Kidney (tissue), 22 donors: ENCODE measurements at places on chromosomes 3 and 15.

DNA sequence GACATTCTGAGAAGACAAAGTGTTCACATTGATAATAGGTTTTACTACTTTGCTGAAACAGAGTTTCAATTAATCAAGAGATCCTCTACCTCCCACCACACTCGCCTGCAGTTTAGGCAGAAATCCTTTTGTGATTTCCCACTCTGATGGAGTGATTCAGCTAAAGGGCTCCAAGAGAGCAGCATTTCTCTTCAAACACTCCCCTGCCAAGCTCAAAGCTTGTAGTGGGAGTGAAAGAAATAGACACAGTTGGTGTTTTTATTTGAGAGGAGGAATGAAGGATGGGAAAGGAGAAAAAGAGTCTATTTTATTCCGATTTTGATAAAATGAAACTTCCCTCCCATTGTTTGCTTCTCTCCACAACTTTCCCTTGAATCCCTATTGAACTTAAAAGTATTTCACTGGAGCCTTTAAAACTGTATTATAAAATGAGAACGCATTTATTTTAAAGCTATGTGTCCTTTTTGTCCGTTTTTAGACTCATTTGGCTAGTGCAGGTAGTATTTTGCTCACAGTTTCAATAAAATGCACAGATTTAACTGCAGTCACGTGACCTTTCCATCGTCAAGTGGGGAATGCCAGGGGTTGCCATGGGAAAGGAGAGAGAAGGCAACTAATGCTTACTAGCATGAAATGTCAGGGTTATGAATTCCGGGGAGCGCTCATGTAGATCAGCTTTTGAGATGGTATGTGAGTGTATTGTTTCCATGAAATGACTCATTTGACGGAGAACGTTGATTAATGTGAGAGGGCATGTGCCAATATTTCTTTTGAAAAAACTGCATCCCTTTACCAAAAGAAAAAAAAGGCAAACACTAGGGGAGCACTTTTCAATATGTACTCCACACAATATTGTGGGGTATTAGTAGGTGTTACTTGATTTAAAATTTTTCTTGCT, 7.7 kb upstream of the OSBPL11 start:
- DNase-seq = no peak

DNA sequence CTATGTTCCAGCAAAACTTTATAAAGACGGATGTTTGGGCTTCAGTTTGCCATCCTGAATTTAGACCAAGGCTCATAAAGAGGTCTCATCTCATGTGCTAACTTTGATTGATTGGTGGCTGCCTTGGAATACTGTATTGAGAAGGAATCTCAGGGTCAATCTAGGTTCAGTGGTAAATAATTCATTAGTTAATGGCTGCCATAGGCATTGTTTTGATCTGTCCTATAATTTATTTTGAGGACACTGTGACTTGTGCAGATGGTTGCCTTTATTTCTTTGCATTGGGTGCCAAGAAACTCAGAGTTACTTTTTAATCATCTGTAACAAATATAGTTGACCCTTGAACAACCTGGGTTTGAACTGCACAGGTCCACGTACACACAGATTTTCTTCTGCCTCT, 159.8 kb downstream of the B3GALNT1 start:
- DNase-seq = no peak

DNA sequence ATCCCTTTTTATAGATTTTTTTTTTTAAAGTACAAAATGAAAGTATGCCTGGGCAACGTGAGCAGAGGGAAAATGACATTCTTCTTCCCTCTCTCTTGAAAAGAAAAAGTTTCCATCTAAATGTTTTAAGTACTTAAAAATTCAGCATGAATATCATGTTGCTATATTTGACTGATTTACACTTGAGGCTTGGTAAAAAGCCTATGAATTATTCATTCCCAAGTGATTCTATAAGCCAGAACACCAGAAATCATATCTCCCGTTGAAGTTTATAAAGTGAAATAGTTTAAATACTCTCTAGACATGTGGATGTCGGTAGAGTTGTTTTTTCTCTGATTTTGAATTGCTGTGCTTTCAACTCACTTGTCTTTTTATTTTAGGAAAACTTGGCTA, 276.2 kb upstream of the RARB start:
- no peak for DNase-seq

GRCh38 chr3:173599673-173600072, 202.1 kb downstream of the NLGN1 start:
- DNase-seq = no peak

DNA sequence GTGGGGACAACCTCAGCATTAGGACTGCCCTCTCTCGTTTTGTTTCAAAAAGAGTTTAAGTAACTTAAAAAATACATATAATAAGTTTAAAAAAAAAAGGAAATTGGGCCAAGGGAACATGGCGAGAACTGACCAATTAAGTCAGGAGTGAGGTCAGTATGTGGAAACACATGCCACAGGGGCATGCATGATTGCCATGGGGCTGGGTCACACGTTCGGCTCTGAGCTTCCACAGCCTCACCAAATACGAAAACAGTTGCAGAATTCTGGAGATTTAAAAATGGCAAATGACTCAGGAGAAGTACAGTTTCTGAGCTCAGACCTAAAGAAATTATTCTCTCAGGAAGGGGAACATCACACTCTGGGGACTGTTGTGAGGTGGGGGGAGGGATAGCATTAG, 24.1 kb downstream of the PDE8A start:
- DNase-seq = no peak

- no peak for DNase-seq
Measured at GRCh38 chr3:137709011-137709601, 55.0 kb upstream of the SOX14 start.

DNA sequence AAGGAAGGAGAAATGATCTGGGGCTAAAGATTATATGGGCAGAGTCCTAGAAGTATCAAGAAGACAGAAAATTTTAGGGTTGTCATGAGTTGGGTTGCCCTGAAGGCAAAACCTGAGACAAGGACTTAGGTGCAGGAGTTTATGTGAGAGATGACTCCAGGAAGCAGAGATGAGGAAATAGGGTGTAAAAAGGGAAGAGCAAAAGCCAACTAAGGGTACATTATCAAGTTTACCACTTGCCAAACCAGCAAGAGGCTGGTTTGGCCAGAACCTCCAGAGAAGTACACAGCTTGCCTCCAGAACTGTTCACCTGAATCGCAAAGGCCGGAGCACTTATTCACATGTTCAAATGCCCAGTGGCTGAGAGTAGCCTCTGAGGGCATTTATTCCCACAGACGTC, 116.7 kb downstream of the FHIT start:
- DNase-seq = no peak

DNA sequence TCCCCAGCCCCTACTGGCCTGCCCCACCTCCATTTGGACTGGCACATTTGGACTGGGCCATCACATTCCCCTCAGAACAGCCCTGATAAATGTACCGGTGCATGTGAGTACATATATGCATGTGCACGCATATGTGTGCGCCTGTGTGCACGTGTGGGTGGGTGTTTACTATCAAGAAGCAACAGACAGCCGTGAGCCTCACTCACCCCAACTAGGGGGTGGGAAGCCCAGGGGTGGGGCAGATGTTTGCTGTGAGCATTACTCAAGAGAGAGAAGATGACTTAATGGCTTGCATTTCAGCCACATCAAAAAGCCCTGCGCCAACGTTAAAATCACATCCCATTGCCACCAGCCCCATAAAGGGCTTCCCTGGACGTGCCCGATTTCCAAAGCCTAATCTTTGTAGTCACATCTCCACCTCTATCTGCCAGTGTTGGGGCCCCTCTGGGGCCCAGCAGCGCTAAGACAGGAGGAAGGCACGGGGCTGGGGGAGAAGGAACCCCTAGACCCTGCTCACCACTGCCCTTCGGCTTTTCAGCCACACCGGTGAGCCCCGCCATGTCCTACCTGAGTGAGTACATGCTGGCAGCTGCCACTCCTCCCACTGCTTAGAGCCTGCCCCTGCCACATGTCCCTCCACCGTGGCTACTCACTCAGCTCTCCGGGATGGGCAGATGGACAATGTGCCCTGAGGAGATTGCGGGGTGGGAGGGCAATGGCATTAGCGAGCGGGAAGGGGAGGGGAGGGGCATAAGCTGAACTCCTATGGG, 10.9 kb downstream of the ITIH3 start:
- no peak for DNase-seq

DNA sequence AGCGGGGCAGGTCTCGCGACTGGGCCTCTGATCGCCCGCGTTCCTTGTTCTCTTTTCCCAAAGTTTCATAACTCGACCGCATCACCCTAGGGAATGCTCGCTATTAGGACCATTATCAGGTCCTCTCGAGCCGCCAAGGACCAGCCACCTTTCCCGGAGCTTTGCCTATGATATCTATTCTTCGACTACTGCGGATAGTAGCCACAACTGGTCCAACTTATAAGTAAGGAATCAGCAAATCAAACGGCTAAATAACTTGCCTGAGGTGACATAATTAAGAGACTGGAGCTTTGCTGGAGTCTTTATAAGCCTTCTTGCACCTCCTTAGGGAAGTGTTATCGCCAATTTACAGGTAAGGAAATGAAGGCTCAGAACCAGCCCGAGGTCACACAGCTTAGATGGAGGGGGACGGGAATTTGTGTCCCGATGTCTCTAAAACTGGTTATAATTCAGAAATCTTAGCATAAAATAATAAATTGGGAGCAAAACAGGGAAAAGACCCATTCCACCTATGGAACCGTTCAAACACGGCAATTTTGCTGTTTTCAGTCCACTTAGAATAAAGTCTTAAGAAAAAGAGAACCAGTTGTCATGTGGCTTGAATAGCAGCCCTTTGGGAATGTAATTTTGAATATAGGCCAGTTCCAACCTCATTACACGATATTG, 479 bp upstream of the PLD1 start:
- no peak for DNase-seq

DNA sequence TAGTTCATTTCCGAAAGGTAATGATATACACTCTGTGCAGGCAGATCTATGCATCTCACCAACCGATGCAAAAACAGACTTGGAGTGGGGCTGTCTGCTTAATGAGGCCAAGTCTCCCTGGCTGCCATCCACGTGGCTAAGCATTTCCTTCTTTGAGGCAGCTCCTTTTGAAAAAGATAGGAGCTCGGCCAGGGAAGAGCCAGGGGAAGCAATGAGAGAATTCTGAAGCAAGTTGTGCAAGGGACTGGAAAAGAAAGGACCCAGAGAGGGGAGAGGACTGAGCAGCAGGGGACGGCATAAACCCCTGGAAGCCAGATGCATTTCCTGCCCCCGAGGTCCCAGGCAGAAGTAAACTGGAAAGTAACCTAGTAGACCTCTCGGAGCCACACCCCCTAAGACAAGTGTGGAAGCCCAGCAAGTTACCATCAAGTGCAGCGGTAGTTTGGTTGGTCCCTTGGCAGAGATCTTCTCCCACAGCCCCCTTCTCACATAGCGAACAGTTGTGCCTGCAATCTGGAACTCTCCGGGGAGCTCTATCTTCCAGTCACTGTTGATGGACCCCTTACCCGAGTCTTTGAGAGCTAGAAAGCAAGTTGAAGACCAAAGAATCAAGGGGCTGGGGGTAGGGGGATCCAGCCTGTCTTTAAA, 288.2 kb downstream of the ADAMTS17 start:
- DNase-seq = no peak

- no peak for DNase-seq
Measured at GRCh38 chr3:114645392-114645791, 351.6 kb downstream of the TIGIT start.

DNA sequence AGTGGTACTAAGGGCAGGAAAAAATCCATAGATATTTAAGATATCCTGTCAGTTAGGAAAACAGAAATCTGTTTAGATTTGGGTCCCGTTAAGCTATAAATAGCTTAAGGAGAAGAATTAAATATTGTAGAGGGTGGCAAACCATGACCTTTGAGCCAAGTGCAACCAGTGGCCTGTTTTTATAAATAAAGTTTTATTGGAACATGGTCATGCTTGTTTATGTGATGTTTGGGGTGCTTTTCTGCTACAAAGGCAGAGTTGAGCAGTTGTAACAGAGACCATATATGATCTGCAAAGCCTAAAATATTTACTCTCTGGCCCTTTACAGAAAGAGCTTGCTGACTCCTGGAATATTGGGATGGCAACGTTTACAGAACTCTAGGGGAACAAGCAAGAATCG, 66.3 kb downstream of the SQOR start:
- DNase-seq = no peak
